ENCODE measurements at places on chromosomes 5 and 9.

- no peak for DNase-seq
Observed at GRCh38 chr5:151153300-151153699, 4.3 kb downstream of the ANXA6 start.

DNA sequence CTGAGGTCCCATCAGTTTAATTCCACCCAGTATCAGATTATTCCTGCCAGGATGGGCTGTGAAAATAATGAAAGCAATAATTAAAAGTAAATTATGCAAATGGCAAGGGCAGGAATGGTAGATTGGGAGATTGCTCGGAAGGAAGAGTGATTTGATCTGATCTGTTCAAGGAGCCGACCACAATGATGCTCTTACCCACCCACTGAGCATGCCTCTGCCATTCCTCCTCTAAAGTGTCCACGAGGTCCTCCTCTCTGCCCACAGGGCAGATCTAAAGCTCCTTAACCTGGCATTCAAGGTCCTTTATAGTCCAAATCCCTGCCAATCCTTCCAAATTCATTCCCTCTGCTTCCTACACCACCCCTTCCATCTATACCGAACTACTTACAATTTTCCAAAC, 147.8 kb downstream of the TTLL11 start:
- no peak for DNase-seq

DNA sequence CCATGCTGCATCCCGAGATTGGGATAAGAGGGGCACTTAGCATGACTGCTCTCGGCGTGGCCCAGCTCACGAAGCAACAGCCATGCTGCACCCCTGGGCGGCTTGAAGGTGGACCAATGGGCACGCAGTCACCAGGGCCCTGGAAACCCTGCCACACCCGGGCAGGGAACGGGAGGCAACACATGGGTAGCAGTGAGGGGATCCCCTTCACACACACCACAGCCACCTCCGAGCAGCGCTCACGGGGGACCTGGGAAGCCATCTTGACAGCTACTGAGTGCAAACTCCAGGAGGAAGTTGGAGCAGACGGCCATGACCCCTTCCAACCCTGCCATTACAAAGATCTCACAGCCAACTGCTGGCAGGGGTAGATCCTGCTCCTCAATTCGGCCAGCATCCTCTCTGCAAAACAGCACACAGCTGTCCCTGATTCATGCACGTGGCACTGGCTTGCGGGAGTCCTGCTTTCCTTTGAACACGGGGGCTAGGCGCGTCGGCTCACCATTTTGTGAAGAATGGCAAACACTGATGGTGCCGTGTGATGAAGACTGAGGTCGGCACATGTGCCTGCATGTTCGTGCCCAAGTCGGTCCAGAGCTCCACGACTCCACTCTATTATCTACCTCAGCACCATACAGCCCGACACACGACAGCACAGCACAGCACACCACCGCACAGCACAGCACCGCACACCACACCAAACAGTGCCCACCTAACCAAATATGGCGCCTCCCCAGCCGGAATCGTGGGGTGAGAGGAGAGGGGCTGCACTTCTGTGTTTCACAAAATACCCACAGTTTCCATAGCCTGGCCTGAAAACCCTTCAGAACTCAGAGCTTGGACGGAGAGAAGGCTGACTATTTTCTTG, 5.0 kb downstream of the UBAC1 start:
- DNase-seq, result no peak

GRCh38 chr5:67591491-67591890, 394.9 kb upstream of the CD180 start:
- no peak for DNase-seq

- no peak for DNase-seq
Observed at GRCh38 chr5:138109463-138110265, 25.8 kb downstream of the WNT8A start.

DNA sequence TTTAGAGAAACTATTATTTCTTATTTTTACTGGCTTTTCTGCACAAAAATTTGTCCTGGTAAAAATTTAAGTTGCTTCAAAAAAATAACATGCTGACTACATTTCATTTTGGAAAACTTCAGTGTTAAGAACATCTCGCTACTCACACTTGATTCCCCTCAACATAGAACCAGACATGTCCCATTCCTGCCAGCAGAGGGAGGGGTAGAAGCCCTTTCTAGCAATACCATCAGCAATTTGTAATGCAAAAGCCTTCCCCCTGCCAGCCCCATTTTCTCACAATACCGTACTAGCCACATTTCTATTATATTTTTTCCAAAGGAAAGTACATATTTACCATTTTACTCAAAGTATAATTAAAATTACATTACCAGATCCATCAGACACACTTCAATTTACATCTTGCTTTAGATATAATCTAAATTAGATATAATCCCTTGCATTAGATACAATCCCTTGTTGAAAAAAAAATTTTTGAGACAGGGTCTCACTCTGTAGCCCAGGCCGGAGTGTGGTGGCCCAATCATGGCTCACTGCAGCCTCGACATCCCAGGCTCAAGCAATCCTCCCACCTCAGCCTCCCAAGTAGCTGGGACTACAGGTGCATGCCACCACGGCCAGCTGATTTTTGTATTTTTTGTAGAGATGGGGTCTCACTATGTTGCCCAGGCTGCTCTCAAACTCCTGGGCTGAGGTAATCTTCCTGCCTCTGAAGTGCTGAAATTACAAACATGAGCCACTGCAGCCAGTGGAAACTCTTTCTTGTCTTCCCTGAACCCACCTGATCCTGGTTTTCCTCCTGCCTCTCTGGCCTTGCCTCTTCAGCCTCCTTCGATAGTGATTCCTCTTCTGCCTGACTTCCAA, 39.6 kb upstream of the IDNK start:
- peak; percentile 20 for DNase-seq

GRCh38 chr5:157212307-157212706, 31.7 kb downstream of the ITK start:
- DNase-seq, result no peak

GRCh38 chr5:144467792-144468191, 297.1 kb downstream of the KCTD16 start:
- DNase-seq, result no peak

DNA sequence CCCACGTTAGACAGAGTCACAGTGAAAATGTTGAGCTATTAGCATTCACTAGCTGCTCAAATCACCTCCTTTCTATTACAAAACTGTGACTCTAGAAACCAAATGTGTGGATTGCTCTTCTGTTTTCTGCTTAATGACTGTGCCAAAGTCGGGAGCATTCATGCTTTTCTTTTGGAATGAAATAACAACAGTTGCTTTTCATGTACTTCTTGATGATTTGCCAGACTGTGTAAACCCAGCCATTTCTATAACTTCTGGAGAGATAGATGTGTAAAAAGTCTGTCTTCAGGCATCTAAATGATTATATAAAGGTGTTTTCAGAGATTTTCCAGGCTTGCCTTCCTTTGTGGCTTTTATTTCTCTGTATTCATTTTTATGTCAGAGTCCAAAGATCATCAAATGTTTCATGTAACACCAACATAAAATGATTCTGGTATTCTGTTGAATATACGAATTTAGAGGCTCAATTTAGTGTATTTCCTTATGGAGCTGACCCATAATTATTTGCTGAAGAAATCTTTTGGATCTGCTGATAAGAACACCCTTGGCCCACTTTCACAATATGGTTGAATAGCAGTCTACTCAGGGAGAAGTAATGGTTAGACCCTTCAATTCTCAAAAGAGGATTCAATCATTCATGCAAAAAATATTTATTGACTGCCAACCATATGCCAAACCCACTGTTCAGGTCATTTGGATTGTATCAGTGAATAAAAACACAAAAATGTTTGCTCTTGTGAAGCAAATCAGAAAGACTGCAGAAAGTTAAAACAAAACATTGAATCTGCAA, 581.2 kb downstream of the CDH18 start:
- no peak for DNase-seq
